WTC11 (cell line): ENCODE measurements at places on chromosomes 3 and 15.

- H3K27ac ChIP-seq = no peak overlapping the region
- DNase-seq = no peak
- H3K4me3 ChIP-seq = no peak overlapping the region
- H3K36me3 ChIP-seq = no peaks in the 10 kb centered on the region
- peaks cover 2% of the 10 kb centered on the region; the same call in 1 of the 2 replicates for H3K27me3 ChIP-seq
These were observed 97.7 kb upstream of the ATP2B2 start for GRCh38 chr3:10602769-10603768.

GRCh38 chr3:32401556-32402081 lies 10.0 kb downstream of the CMTM7 start:
- H3K27ac ChIP-seq = peak overlapping the region; percentile 94
- H3K4me1 ChIP-seq = peaks cover 36% of the 10 kb centered on the region
- H3K4me3 ChIP-seq = peak overlapping the region; percentile 63
- no peaks in the 10 kb centered on the region for H3K27me3 ChIP-seq

DNA sequence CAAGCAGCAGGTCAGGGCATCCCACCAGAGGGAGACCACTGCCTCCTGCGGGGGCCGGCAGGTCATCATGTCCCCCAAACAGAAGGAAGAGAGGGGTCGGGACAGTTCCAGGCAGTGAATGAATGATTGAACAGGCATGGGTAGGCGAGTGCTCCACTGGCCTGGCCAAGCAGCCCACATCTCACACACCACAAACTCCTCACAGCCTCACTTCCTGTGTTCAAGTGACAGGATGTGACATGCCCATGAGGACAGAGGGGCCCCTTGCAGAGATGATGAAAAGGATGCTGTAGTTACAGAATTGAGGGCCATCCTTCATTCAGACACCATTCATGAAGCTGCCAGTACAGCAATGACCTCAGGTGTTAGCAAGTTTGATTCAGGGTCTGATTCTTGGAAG lies 3.7 kb downstream of the IQSEC1 start:
- H3K27ac ChIP-seq = no peak overlapping the region
- no peak for DNase-seq
- peaks cover 9% of the 10 kb centered on the region; the same call in 1 of the 2 replicates for H3K4me1 ChIP-seq
- peaks cover 19% of the 10 kb centered on the region for H3K27me3 ChIP-seq
- no peaks in the 10 kb centered on the region for H3K36me3 ChIP-seq
- no peak overlapping the region for H3K4me3 ChIP-seq

DNA sequence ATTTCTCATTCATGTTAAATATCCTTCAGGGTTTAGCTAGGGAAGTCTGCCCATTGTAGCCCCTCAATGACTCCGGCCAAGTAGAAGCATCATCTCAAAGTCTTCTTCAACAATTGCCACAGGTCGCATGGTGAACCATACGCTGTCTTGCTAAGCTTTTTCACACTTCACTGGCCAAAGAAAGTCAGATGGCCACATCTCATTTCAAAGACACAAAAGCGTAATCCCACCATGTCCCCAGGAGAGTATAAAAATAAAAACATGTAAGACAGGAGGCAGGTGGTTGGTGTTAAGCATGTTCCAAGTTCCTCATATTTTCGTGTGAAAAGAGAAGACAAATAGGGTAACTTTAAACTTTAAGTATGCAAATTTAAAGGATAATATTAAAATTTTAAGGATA lies 147.4 kb downstream of the ERC2 start:
- H3K27me3 ChIP-seq = no peaks in the 10 kb centered on the region
- no peak for DNase-seq
- H3K4me3 ChIP-seq = no peak overlapping the region
- no peak overlapping the region for H3K27ac ChIP-seq

DNA sequence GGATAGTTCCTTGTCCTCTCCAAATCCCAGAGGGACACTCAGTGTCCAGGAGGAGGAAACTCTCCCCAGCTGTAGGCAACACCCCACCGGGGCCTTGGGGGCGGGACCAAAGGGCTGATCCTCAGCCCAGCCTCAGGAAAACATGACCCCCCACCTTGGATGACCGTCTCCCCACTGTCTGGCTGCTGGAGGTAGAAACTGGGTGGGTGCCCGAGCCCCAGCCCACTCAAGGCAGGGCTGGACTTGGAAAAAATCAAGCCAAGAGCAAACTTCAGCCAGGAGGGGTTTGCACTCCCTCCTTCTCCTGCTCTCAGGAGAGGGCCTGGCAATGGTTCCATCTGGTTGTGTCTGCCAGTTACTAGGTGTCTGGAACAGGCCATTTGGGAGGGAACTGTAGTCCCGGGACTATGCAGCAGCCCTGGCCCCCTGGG lies 3.6 kb upstream of the RASL12 start:
- H3K36me3 ChIP-seq = peaks cover 4% of the 10 kb centered on the region; the same call in 1 of the 2 replicates
- peaks cover 21% of the 10 kb centered on the region for H3K27me3 ChIP-seq
- peaks cover 28% of the 10 kb centered on the region for H3K4me1 ChIP-seq
- H3K27ac ChIP-seq = no peak overlapping the region

DNA sequence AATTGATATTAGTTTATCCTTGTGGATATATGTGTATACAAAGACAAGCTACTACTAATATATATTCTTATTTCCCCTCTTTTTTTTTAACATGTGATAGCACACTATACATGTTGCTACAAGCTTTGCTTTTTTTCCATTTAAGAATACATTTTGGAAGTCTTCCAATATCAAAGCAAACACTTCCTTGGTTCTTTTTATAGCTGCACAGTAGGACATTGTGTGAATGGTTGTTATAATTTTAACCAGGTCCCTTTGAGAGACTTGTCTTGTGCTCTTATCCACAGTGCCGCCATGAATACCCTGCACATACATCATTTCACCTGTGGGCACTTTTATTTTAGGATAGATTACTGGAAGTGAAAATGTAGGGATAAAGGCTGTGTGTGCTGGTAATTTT lies 88.7 kb downstream of the CACNA2D3 start:
- no peak overlapping the region for H3K27ac ChIP-seq
- DNase-seq = no peak
- H3K4me1 ChIP-seq = peaks cover 3% of the 10 kb centered on the region; the same call in 1 of the 2 replicates
- peaks cover 7% of the 10 kb centered on the region for H3K36me3 ChIP-seq
- no peaks in the 10 kb centered on the region; the same call in 1 of the 2 replicates for H3K27me3 ChIP-seq

DNA sequence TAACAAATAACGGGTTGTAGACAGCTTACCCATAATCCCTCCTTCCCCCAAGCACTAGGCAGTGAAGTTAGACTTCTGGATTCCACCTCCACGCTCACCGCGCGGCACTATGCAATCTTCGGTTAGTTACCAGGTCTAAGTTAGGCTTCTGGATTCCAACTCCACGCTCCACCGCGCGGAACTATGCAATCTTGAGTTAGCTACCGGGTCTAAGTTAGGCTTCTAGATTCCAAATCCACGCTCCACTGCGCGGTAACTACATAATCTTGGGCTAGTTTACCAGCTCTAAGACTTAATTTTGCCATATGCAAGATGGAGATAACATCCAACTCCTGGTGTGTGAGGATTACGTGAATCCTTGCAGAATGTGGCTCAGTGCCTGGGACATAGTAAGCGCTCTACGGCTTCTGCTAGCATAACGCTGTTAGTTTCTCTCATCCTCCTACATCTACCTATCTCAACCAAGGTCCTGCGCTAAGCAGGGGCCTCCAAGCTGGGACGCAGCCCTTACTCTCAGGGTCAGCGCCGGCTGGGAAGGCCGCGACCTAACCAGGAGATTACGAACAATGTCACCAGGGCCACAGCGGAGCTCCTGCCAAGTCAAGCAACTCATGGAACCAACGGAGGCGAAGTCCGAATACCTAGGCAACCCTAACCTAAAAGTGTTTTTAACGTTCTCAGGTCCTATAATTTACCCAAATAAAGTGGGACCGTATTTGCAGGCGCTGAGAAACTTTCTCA lies 497 bp upstream of the RPLP1 start:
- H3K27ac ChIP-seq = peak overlapping the region; percentile 100
- peaks cover 52% of the 10 kb centered on the region for H3K36me3 ChIP-seq
- DNase-seq = no peak
- peak overlapping the region; percentile 97 for H3K4me3 ChIP-seq

GRCh38 chr15:35142578-35142977 lies 57.5 kb upstream of the NANOGP8 start:
- peaks cover 2% of the 10 kb centered on the region; the same call in 1 of the 2 replicates for H3K36me3 ChIP-seq
- H3K4me1 ChIP-seq = peaks cover 9% of the 10 kb centered on the region; the same call in 1 of the 2 replicates
- no peak for DNase-seq
- no peak overlapping the region for H3K4me3 ChIP-seq
- H3K27me3 ChIP-seq = no peaks in the 10 kb centered on the region

DNA sequence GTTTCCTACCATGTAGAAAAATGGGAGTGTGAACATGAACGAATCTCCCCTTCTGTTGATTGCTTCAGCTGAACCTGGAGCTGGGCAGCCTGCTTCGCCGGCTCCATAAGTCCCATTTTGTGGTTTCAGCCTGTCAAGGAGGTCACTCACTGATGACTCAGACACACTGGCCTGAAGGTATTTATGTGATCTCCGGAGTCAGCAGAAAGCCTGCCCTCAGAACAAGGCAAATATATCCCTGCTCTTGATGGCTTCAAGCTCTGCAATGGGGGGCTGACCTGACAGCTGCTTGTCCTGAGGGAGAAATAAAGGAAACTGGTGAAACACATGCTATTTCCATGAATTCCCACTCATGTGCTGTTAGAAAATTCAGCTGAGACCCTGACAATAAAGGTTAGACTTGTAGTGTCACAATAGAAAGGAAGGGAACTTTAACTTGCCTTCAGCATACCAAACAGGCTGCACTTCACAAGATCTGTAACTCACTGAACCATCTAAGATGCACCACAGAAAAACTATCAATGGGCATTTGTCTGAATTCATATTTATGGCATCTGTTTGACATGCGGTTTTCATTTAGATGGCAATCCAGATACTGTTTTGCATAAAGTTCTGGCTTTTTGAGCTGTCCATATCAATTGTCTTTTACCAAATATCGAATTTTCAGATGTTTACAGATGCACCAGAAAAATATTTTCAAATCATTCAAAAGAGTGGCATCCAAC lies 282.0 kb upstream of the VEPH1 start:
- H3K36me3 ChIP-seq = no peaks in the 10 kb centered on the region
- no peaks in the 10 kb centered on the region for H3K27me3 ChIP-seq
- DNase-seq = no peak
- H3K27ac ChIP-seq = no peak overlapping the region
- H3K4me3 ChIP-seq = no peak overlapping the region

DNA sequence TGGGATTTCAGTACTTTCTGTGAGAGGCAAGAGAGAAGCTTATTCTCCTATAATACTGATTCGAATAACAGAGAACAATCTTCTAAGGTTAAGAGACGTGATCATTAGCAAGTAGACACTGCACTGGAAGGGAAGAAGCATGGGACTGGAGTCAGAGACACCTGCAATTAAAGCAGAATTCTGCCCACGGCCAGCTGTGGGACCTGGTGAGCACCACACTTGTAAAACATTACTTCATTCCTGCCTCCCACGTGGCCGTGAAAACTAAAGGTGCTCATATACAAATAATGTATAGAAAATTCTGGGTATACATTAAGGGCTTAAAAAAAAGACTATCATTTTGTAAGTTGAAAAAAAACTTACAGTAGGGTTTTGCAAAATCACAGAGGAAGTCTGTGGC lies 2.0 kb downstream of the TM2D3 start:
- no peaks in the 10 kb centered on the region for H3K27me3 ChIP-seq
- no peak overlapping the region for H3K27ac ChIP-seq
- H3K4me1 ChIP-seq = peaks cover 11% of the 10 kb centered on the region
- DNase-seq = no peak
- no peak overlapping the region for H3K4me3 ChIP-seq

- H3K36me3 ChIP-seq = no peaks in the 10 kb centered on the region
- peaks cover 3% of the 10 kb centered on the region; the same call in 1 of the 2 replicates for H3K27me3 ChIP-seq
- no peak for DNase-seq
- H3K27ac ChIP-seq = no peak overlapping the region
- H3K4me3 ChIP-seq = no peak overlapping the region
These were observed 96.2 kb downstream of the ALDH1A2 start for GRCh38 chr15:57969355-57969754.

GRCh38 chr3:185444329-185444728 lies 54.5 kb downstream of the TMEM41A start:
- no peaks in the 10 kb centered on the region for H3K36me3 ChIP-seq
- H3K27me3 ChIP-seq = no peaks in the 10 kb centered on the region
- no peak for DNase-seq
- no peak overlapping the region for H3K4me3 ChIP-seq
- no peaks in the 10 kb centered on the region for H3K4me1 ChIP-seq

DNA sequence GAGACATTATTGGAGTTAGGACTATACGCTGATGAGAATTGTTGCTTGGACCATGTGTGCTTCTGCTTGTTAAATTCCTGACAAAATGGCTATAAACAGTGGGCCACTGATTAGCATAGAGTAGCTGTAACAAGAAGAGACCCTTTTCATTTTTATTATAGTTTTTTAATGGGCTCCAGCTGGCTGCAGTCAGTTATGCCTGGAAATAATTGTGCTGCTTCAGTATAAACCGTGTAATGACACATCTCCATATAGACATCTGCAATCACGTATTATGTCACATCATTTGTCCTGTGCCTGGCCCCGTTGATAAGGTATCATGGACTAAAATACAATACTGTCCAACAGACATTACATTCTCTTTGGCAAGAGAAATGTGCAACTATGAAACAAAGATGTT lies 50.9 kb downstream of the ARPP21 start:
- H3K4me1 ChIP-seq = peaks cover 4% of the 10 kb centered on the region
- H3K36me3 ChIP-seq = no peaks in the 10 kb centered on the region
- DNase-seq = no peak
- no peak overlapping the region for H3K27ac ChIP-seq
- H3K4me3 ChIP-seq = no peak overlapping the region
- no peaks in the 10 kb centered on the region for H3K27me3 ChIP-seq

- DNase-seq = no peak
- no peaks in the 10 kb centered on the region for H3K27me3 ChIP-seq
- no peak overlapping the region for H3K4me3 ChIP-seq
- no peak overlapping the region for H3K27ac ChIP-seq
These were observed 70.5 kb upstream of the SLCO3A1 start for GRCh38 chr15:91783008-91783407.

- H3K36me3 ChIP-seq = no peaks in the 10 kb centered on the region
- DNase-seq = no peak
- no peak overlapping the region for H3K27ac ChIP-seq
- H3K27me3 ChIP-seq = no peaks in the 10 kb centered on the region; the same call in 1 of the 2 replicates
- H3K4me1 ChIP-seq = no peaks in the 10 kb centered on the region
These were observed 40.9 kb upstream of the EPHB1 start for GRCh38 chr3:134753999-134754742.

- no peak overlapping the region for H3K4me3 ChIP-seq
- no peak for DNase-seq
- no peaks in the 10 kb centered on the region for H3K36me3 ChIP-seq
- H3K27ac ChIP-seq = no peak overlapping the region
- H3K27me3 ChIP-seq = no peaks in the 10 kb centered on the region
These were observed 178.3 kb upstream of the C2CD4B start for GRCh38 chr15:62343397-62343796.

DNA sequence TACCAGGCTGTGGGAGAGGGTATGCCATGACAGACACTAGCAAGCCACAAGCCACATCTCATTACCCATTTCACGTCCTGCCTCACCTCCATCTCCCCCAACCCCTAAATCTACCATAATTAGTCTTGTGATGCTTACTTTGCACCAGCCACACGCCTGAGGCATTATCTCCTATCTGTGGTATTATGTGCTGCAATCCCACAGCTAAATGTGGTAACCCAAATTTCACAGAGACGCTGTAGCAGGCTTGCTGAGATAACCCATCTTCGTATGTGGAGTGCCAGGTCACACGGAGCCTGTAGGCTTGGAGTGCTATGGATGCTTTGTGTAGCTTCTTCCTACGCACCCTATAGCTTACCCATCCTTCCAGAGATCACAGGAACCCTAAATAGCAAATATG lies 256.7 kb upstream of the KCNH8 start:
- H3K4me1 ChIP-seq = peaks cover 9% of the 10 kb centered on the region

- no peaks in the 10 kb centered on the region for H3K27me3 ChIP-seq
- H3K4me3 ChIP-seq = no peak overlapping the region
- H3K36me3 ChIP-seq = no peaks in the 10 kb centered on the region
- DNase-seq = no peak
- peaks cover 19% of the 10 kb centered on the region for H3K4me1 ChIP-seq
These were observed 34.4 kb upstream of the MEIS2 start for GRCh38 chr15:37134699-37135131.
